ENCODE measurements at places on chromosomes 12 and 14.

DNA sequence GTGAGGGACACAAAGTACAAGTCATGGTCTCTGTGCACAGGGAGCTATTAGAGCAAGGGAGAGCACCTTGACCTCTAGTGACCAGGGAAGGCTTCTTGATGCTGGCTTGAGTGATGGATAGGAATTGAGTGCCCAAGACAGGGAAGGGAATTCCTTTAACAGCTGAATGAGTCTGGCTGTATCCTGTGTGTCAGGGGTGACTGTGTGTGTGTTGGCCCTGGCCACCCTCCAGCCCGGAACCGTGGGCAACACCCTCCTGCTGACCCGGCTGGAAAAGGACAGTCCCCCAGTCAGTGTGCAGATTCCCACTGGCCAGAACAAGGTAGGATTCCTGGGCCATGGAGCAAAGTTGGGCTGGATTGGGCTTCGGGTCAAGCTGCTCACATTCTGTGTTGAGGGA is 5.5 kb upstream of the PFDN5 start:
- DNase-seq = no peak

DNA sequence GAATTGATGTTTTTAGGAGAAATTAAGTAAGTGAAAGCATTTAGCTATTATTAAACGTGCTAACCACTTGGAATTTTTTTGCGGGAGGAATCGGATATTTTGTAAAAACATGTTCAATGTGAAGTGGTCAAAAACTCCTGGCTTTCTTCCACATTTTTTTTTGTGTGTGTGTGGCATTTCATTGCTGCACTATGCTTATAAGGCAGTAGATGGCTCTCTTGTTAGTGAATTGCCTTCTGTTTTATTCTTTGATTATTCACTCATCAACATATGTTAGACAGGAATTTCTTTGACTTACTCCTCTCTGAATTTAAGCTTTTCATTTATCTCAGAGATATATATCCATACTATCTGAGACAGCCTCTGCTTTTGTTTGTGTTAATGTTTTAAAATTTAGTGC is 71.3 kb downstream of the DERA start:
- DNase-seq = no peak

DNA sequence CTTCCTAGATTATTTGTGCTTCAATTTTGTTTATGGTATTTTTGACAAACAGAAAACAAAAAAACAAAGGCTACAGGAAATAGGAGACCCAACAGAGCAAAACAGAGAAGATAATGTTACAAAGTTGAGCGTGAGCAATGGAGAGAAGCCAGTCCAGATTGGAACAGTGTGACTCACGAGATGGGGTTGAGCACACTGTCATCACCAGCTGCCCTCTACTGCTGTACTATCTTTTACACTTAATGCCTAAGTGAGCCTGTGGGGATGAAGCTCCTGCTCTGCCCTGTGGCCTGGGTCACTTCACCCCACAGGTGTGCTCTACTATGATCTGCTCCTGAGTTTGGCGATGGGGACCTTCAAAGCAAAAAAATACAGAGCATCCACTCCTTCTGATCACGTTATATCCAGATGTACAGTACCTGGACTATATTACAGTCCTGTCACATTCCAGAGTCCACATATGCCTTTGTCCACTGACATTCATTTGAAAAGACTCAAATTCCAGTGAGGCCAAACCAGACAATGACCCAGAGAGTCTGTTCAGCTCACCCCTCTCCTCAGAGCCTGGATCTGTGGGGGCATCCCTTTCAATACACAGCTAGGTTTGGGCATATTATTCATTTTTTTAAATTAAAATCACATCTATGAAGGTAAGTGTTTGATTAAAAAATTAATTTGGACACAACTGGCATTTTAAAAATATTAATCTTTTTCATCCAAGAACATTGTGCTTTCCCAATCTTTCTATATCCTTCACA is 4.4 kb downstream of the IPO8 start:
- DNase-seq = no peak

DNA sequence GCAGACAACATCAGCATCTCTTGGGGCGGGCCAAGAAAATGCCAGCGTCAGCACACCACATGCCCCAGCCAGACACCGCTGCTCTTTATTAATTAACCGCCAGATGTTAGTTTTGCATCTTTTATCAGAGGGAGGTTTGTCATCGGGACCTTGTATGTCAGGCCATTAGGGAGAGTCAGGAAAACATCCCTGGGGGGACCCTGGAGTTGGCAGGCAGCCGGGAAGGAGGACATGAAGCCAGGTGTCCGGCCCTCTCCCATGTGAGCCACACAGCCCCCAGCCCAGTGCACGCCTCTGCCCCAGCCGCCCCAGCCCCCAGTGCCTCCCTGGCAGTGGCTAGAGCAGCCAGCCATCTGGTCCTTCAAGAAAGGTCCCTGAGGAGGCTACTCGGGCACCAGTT is 56.9 kb upstream of the FAM222A start:
- DNase-seq = no peak

- DNase-seq = no peak
These were observed 76.4 kb downstream of the PPP1R12A start for GRCh38 chr12:79858518-79858917.

GRCh38 chr12:91590966-91591638 is 408.5 kb upstream of the DCN start:
- no peak for DNase-seq

- no peak for DNase-seq
These were observed 5.8 kb downstream of the MON2 start for GRCh38 chr12:62472472-62472871.

GRCh38 chr14:36723530-36723929 is 61.9 kb downstream of the PAX9 start:
- DNase-seq = no peak

DNA sequence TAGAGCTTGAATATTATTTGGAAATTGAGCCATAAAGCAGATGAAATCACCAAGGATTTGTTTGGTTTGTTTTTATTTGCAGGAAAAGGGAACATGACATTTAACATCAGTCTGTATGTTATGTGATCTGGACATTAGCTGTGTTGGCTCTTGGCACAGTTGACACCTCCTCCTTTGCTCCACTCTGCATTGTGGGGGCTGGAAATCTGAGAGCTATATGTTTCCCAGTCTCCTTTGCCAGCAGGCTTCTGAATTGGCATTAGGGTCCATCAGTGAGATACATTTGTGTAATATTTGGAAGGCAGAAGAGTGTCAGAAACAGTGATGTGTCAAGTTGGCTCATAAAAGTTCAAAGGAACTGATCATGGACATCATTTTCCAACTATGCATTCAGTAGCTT is 322.1 kb upstream of the ATP2B1 start:
- DNase-seq = no peak

DNA sequence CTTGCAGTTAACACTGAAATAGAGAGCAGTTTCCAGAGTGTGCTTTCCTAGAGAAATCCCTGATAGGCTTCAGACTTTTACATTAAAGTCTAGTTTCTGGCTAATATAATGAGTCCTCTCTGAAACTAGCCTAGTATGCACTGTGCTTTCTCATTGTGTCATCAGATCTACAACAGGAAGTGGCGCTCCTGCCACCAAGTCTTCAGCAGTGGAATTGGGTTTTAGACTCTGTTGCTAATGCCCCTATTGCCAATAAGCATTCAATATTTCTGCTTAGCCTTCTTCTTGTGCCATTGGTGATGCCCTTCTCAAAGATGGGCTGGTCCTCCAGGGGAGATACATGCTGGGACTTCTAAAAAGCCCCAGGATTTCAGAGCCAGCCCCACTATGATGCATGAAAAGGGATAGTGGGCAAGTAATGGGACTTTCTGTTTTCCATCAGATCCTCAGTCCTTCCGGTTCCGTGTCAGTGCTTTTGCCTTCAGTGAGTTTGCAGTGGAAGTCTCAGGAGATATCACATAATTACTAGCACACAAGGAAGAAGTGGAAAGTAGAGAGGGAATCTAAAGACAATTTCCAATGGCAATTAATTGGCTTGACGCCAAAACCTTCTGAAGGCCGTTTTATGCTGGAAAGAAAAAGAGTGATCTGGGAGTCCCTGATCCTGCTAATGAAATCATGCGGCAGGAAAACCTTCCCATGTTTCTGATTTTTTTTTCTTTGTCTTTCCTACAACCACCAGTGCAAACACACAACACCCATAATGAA is 50.0 kb downstream of the SSPN start:
- DNase-seq = no peak

GRCh38 chr12:53966385-53967133 is 6.4 kb upstream of the HOXC11 start:
- no peak for DNase-seq

- no peak for DNase-seq
These were observed 85.6 kb downstream of the NAV3 start for GRCh38 chr12:77916276-77916675.

- no peak for DNase-seq
These were observed 31.4 kb downstream of the JDP2 start for GRCh38 chr14:75459099-75459741.

DNA sequence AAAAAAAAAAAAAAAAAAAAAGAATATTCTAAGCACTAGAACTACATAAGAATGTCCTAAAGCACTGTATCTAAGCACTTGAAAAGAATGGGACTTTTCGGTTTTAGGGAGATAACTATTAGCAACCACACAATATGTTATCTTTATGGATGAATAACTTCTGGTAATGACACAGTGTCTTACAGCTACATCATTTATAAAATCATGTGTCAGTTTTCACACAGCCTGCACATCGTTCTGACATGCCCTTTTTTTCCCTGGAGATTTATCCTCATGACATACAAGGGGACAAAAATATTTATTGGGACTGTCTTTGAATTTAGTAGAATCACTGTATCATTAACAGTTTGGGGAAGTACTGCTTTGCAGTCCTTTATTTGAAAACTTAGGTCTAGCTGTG is 17.3 kb downstream of the TMEM19 start:
- no peak for DNase-seq

GRCh38 chr12:109295764-109296425 is 13.2 kb downstream of the FOXN4 start:
- DNase-seq = no peak

DNA sequence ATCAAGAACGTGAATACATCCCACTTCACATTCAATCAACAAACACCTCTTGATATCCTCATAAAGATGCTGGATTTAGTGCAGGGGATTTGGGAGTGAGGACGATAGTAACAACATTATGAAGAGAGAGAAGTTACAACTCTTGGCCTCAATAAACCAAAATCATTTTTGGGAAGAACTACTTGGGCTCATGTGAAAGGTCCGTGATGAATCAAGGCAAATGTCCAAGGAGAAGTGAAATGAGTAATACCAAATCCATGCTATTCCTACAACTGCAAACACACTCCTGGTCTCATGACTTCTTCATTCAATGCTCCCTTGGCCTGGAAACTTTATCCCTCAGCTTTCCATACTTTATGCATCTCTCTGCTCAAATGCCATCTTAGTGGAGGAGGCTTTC is 162.0 kb upstream of the LMNTD1 start:
- no peak for DNase-seq

- no peak for DNase-seq
These were observed 15.9 kb downstream of the GOLGA3 start for GRCh38 chr12:132812631-132813305.

- DNase-seq = no peak
These were observed 26.2 kb downstream of the ZCRB1 start for GRCh38 chr12:42299392-42300308.

- no peak for DNase-seq
These were observed 148.2 kb upstream of the NAV3 start for GRCh38 chr12:77682488-77682887.

DNA sequence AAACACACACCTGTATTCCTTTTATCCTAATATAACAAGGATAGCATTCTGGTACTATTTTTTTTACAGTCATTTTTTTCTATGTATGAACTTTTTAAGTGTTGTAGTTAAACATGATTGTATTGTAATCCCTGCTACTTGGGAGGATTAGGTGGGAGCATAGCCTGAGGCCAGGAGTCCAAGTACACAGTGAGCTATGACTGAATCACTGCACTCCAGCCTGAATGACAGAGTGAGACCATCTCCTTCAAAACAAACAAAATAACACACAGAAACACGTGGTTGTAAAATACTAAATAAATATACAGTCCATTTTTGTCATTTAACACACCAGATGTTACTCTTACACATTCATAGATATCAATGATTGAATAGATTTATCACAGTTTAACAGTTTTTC is 56.9 kb downstream of the MAP4K5 start:
- DNase-seq = no peak

- DNase-seq = no peak
These were observed 12.7 kb downstream of the EML1 start for GRCh38 chr14:99805757-99806439.

GRCh38 chr12:30914986-30915591 is 11.5 kb upstream of the TSPAN11 start:
- DNase-seq = no peak

DNA sequence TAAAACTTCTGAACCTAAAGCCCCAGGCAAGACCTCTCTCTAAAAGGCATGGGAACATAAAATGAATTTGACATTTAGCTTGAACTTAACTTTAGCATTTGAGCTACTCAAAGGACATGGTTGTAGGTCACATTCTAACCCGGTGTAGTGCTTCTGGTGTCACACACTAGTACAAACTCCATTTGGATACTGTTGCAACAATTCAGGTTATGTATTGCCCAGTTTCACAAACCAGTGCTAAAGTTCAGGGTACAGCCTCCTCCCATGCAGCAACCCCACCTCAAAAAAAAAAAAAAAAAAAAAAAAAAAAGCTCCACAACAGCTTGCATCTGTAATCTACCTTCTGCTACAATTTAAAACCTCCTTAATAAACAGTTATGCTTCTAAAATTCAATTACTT is 7.8 kb downstream of the PPTC7 start:
- no peak for DNase-seq

GRCh38 chr12:68958322-68958721 is 25.4 kb upstream of the CPM start:
- no peak for DNase-seq

GRCh38 chr14:66070542-66071319 is 415.4 kb upstream of the CCDC196 start:
- DNase-seq = peak; percentile 16

- DNase-seq = no peak
These were observed 79.5 kb downstream of the SINHCAF start for GRCh38 chr12:31246470-31246850.

GRCh38 chr14:51939755-51940301 is 49.5 kb upstream of the RTRAF start:
- no peak for DNase-seq

All from T-helper 22 cell (primary cell).